Activated CD4-positive, alpha-beta T cell treated with anti-CD3 and anti-CD28 coated beads, Interleukin-2, amount 10 ng/mL, durations not matched to agents 24 days and 14 days (primary cell): ENCODE measurements at places on chromosomes 6 and 20. TPM values are rescaled to one million over a fixed set of nuclear protein-coding genes. Genes with fewer than 3 reads are reported as not detected.

The SUMO4 gene
- total RNA-seq = 10.1 and 10.9 TPM in 2 replicates

The XPO5 gene
- 143 and 145 TPM in 2 replicates for total RNA-seq

The BPI gene
- not detected in 2 replicates for total RNA-seq

The MPC1 gene
- 17.1 and 18.1 TPM in 2 replicates for total RNA-seq

The COL20A1 gene
- not detected in 2 replicates for total RNA-seq

The DZANK1 gene
- 1.8 and 1.9 TPM in 2 replicates for total RNA-seq
